ENCODE measurements at places on chromosomes 11 and 22.
A peak's percentile ranks its signal among the peaks of the same experiment; 100 is the strongest.

- no peak for DNase-seq
These were observed 131.2 kb upstream of the B3GAT1 start for GRCh38 chr11:134543241-134543640.

DNA sequence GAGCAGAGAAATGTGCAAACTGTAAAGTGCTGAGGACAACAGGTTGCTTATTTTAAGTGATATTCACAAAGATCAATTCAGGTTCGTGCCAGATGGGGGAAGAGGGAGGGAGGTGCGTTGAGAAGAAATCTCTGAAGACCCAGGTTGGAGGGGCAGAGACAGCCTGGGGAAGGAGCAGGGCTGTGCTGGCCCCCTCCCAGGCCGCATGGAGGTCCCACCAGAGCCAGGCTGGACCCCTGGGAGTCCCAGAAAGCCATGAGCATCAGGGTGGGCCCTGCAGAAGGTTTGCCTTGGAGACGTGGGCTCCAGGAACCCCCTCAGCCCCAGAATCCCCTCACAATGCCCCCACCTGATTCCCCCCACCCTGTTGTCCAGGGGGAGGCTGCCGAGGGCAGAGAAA, 47.4 kb downstream of the IGLL1 start:
- no peak for DNase-seq

DNA sequence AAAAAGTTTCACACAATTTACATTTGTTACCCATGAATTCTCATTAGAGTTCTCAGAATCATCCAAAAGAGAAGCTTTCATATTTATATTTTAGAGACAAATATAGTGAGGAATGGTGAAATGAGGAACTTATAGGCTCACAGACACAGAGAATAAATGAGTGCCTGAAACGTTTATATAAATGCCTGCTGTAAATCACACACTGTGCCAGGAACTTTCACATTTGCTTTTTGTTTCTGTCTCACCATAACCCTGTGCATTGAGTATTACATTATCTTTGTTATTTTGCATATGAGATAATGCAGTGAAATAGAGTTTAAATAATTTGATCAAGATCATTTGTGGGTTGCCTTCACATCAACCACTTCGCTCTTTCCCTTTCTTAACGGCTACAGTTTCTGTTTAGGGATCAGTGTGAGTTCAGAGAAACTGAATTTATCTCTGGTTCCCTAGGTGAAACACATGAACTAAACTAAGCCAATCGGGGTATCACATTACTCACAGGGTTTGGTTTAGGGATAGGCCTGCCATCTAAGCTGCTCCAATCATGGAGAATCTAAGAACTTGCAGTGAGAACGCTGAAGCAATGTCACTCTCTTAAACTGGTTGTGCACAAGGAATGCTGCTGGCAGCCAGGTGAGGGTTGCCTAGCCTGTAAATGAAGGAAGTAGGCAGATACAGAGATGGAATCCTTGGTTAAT, 1339.2 kb upstream of the TENM4 start:
- no peak for DNase-seq

- DNase-seq = peak; percentile 73
These were observed 153.9 kb downstream of the TEAD1 start for GRCh38 chr11:12827929-12828812.

DNA sequence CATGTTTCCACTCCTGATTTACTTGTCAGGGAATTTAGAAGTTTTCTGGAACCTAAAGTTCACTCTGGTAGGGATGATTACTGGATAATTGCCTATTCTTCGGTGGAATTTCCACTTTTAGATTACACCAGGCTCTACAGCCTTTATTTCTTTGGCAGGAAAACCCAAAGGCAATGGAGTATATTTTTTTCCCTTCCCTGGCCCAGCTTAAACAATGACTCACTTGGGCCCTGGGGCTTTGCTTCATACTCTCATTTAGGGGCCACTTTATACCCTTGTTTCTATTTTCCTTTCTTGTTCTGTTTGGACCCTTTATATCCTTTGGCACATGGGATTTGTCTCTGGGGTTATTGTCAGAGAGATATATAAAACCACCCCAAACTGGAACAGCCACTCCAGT, 114.7 kb downstream of the CSTPP1 start:
- peak; percentile 20 for DNase-seq

- no peak for DNase-seq
These were observed 1.6 kb downstream of the MARK2 start for GRCh38 chr11:63840356-63841060.

GRCh38 chr22:38717244-38717643, 11.5 kb downstream of the GTPBP1 start:
- DNase-seq = no peak

DNA sequence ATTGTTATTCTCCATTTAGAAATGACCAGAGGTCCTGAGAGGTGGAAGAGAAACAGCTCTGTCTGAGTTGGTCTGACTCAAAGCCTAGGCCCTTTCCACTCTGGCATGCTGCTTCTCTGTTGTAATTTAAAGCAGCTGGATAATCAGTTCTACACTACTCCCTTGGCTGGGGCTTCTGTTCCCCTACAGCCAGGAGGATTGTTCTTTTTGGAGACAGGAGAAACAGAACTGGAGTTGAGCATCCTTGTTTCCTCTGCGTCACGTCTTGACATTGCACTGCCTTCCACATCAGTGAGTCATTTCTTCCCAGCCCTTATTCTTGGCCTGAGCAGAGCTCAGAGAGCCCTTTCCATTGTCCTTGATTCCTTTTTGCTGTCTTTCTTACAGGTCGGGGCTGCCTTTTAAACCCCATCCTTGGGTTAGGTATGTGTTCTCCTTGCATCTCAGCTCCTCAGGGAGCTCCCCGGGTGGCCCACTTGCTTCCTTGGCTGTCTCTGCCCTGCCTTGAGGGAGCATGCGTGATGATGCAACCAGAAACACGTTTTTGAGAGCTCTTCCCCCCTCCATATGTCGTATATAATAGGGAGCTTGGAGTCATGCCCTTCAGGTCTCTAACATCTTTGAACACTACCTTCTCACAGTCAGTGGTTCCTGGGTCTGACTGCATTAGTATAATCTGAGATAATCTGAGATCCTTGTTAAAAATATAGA, 35.7 kb downstream of the CYB5R2 start:
- DNase-seq = peak; percentile 75

GRCh38 chr11:75954039-75954438, 139.0 kb downstream of the UVRAG start:
- DNase-seq = peak; percentile 5

- DNase-seq = no peak
These were observed 73.2 kb upstream of the CLDN5 start for GRCh38 chr22:19597399-19597735.

DNA sequence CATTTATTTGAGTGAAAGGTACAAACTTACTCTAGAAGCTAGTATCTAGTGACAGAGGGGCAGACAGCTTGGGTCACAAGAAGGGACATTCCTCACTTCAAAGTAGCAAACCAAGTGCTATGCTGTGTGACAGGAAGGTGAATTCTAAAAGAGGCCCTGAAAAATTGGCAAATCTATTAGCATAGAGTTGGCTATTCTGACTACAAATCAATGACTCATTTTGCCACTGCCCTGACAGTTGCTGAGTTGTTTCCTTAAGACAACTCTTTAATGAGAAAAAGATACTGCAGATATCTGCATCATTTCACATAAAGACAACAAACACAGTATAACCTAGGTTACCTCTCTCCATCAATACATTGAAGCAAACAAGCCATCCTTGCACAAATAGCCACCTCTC, 524.0 kb upstream of the LRRC4C start:
- no peak for DNase-seq

- no peak for DNase-seq
These were observed 15.5 kb downstream of the EIF3F start for GRCh38 chr11:8002676-8003075.

DNA sequence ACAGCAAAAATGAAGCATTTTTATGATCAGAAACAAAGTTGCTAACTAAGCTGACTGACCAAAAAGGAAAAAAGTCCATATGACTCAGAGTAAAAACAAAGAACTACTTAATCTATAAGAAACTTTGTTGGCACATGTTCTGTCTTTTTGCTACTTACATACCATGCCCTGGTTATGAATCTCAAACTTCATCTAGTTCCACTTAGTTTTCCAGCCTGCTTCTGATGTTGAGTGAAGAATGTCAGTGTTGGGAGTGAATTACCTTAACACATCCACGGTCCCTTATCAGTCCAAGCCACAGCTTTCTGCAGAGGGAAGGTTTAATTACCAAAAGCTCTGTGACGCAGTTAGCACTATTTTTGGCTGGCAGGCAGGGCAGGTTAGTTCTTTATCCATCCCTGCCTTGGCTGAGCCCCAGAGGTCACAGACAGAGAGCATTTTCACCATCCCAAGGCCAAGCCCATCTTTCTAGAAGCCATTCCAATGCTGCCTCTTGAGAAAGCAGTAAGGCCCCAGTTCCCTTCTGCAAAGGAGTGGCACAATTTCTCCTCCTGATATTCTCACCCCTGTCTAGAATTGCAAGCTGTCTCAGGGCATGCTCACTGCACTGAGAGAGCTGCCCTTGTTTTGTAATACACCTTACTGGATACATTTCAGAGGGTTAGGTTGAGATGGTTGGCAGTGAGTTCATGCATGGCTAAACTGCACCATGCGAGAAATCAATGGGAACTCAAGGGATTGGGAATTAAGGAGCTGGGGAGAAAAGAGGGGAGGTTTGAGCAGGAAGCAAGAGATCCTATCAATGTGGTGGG, 67.1 kb downstream of the SLC1A2 start:
- DNase-seq = peak; percentile 80

GRCh38 chr11:34309965-34310364, 47.8 kb downstream of the ABTB2 start:
- DNase-seq = no peak

GRCh38 chr11:2268729-2269600, 1.4 kb downstream of the ASCL2 start:
- no peak for DNase-seq

- no peak for DNase-seq
These were observed 135.3 kb upstream of the ZBED5 start for GRCh38 chr11:10993186-10993585.

- DNase-seq = no peak
These were observed 4.7 kb downstream of the CD5 start for GRCh38 chr11:61106894-61107470.

DNA sequence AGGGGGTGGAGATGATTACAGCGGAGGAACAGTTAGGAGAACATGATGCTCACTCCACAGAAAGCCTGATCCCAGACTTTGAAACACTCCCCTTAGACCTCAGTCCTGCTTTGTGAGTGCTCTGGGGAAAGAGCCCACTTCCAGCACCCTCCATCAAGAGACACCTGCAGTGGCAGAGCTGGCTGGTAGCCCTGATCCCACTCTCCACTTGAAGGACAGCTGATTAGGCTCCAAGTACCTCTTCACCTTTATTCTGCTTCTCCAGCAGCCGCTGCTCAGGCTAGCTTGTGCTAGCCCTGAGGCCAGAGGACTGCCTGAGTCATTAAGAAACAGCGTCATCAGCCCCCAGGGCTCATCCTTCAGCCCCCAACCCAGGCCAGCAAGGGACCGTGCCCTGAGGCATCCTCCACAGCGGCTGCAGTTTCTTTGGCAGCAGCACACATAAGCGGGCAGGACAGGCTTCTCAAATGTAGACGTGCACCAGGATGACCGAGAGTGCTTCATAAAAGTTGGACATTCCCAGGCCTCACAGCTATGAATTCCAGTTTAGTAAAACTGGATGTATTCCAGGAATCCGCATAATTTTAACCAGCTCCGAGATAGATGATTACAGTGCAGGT, 146.0 kb upstream of the TBCEL start:
- DNase-seq = no peak

GRCh38 chr22:50167689-50168489, 2.6 kb upstream of the PANX2 start:
- no peak for DNase-seq

DNA sequence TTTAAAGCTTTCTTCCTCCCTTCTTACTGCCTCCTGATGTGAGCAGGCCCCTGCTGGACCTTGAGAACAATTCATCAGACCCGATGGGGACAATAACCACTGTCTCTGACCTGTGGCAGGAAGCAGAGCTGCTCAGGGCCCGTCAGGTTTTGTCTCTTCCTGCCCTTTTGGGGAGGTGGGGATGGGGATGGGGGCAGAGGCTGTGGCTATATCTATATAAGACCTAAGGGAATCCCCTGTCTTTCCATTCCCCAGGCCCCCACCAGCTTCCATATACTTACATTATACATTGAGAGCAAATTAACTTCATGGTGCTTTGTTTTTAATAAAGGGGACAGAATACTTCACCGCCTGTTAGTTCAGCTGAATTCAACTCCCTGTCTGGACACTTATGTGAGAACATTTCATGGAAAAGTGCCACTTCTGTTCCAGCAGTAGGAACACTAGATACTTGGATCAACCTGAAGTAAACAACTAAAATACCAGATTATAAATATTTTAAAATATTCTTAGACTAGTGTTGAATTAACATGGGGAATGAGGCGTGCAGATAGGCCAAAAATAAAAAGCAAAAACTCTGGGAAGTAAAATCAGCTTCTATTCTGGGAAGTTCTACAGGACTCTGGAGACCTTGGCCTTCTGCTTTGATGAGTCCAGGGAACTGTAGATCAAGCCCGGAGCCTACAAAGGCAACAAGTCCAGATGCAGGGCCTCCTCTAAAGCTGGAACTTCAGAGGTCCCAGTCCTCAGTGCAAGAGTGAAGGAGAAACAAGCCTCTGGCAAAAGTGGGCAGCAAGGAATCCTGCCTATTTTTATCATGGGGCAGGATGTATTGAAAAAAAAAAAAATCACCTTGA, 11.1 kb downstream of the ZP1 start:
- DNase-seq = no peak

DNA sequence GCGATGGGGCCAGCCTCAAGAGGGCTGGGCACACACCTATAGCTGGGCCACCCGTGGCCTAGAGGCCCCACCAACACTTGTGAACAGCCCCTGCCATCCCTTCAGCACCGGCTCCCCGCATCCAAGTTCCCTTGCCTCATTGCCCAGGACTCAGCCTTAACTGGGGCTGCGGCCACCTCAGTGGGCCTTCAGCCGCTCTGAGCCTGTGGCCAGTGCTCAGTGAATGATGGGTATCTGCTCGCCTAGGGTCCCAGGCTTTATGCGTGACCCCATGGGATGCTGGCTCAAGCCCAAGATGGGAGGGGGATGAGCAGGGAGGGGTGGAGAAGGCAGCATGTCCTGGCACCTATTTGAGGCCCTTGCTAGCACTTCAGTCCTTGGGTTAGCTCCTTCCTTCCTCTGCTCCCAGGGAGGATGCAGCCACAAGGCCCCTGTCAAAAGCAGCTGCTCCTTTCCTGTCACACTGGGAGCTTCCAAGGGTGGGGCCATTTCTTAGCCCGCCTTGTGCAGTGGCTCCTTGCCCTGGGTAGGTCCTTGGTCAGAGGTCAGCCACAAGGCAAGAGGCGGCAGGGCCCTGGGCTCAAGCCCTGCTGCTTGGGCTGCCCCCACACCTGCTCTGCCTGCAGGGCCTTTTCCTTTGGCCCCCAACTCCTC, 31.8 kb downstream of the GNAZ start:
- DNase-seq = no peak

DNA sequence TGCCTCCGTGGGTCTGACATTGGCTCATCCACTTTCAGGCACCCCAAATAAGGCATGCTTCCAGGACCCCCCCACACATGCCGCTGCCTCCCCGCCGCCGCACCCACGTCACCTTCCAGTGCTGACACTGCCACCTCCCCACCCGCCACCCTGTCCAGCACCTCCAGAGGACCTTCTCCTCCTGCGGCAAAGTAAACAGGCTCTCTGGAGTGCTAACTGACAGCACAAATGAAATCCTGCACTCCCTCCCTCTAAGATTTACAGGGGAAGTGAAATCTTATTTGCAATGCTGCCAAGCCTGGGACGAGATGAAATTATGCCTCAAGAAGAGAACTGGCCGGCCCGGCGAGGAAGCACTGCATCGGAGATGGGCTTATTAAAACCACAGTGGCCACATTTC, 35.3 kb downstream of the MACROD1 start:
- DNase-seq = no peak

All from fibroblast of skin of abdomen (primary cell).